ENCODE measurements at places on chromosomes 3 and 15. TPM values are rescaled to one million over a fixed set of nuclear protein-coding genes. Genes with fewer than 3 reads are reported as not detected.

The BHLHE40 gene
- 8.2 TPM for total RNA-seq

The PLEKHO2 gene
- total RNA-seq, result 10.2 TPM

The ZNF385D gene
- 0.09 TPM for total RNA-seq

The ABHD17C gene
- 0.79 TPM for total RNA-seq

The PARP6 gene
- 10.0 TPM for total RNA-seq

The ZMYND10 gene
- 0.09 TPM for total RNA-seq

The PLA2G4D gene
- not detected for total RNA-seq

The SGO1 gene
- total RNA-seq, result 9.6 TPM

DNA sequence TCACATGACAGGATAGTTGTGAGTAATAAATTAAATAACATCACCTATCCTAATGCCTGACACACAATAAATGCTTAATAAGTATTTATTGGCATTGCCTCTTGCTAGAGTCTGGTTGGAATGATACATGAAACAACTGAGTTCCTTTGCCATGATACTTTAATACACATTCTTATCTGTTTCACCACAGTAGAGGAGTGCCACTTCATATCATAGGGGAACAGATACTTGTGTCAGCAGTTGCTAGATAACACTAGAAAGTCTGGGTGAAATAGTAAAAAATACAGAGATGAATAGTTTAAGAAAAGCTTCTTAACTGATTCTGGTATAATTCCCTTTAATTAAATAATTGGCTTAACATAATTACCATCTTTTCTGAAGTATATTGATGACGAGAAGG is 380.0 kb upstream of the GOLIM4 start:
- no peak for DNase-seq

GRCh38 chr3:122921791-122922651 is 105.5 kb downstream of the SEMA5B start:
- no peak for DNase-seq

GRCh38 chr3:123634149-123635051 is 49.5 kb upstream of the HACD2 start:
- no peak for DNase-seq

DNA sequence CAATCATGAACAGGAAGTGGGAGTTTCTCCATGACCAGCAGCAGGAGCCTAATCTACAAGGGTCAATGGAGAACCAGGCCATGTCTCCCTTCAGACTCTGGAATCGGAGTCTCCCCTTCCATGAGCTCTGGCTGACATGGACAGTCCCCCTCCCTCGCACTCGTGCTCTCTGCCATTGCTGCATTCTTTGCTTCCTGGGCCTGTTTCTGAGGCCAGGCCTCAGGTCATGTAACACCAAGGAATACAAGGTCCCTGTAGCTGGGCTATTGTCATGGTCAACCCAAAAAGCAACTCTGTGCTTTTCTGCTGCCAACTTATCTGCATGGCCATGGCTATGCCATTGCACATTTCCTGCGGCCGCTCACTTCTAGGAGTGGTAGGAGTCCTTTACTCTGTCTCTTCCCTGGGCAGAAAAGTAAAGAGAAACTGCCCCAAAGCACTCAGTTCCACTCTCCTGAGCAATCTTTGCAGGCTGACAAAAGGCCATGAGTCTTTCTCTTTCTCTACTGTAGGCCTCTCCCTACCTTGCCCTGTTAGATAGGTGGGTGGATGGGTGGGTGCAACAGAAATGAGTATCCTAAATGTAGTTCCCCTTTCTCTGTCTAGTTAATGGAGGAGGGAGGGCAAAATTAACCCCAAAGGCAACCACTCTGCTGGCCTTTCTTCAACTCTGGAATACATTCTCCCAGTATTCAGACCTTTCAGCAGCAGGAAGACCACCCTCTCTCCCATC is 40.8 kb upstream of the PROK2 start:
- DNase-seq, result no peak

GRCh38 chr15:98753726-98754656 is 105.7 kb downstream of the IGF1R start:
- no peak for DNase-seq

GRCh38 chr3:136750897-136751315 is 1.3 kb downstream of the STAG1 start:
- DNase-seq, result no peak

GRCh38 chr15:74158855-74159650 is 14.5 kb upstream of the ISLR start:
- no peak for DNase-seq

GRCh38 chr3:81349816-81350340 is 411.6 kb downstream of the GBE1 start:
- DNase-seq, result no peak

DNA sequence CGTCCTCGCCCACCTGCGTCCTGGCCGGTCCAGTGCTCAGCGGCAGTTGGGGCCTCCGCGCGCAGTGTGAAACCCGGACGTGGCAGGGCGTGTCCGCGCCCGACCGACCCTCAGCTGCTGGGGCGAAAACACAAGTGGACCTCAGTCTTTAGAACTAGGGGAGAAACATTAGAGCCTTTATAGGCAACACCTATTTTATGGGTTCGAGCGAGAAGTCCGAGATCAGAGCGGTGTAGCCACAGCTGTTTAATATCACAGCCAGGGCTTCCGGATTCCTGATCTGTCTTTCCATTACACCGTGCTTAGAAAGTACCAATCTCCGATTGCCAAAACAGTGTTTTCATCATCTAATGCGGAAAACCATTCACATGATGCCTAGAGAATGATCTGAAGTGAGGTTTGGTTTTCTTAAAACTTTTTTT is 506 bp downstream of the RAD51 start:
- DNase-seq, result no peak

DNA sequence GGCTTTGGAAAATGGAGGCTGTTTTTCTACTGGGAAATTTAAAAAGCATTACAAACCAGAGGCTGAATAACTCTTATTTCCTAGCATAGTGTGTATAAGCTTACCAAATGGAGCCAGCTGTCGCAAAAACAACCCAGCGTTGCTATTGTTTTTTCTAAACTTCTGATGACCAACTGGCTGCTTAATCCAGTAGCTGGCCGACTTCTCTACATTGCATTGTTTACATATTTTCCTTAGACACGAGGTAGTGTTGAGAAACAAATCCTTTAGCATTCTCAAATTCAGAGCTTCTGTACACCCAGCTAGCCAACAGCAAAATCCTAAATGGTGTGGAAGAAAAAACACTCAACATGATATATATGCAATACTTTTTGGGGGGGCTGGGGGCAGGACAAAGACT is 161.0 kb upstream of the ADAMTS9 start:
- DNase-seq, result no peak

DNA sequence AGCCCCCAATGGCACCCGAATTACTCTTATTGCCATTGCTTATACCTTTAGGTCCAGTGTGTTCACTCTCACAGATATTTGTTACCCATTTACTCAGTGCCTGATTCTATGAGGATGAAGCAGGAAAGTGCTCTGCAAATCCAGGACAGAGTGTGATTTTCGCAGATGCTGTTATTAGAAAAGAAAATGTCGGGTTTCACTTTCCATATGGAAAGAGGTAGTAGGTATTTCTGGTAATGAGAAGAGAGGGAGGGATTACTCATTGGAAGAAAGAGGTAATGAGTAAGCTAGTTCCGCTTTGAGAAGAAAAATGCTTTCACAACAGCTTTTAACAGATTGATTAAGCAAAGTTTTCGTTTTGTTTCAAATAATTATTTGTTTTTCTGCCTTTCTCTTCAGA is 336.3 kb upstream of the CFAP20DC start:
- no peak for DNase-seq

GRCh38 chr3:170144437-170144843 is 37.1 kb downstream of the PHC3 start:
- DNase-seq, result no peak

DNA sequence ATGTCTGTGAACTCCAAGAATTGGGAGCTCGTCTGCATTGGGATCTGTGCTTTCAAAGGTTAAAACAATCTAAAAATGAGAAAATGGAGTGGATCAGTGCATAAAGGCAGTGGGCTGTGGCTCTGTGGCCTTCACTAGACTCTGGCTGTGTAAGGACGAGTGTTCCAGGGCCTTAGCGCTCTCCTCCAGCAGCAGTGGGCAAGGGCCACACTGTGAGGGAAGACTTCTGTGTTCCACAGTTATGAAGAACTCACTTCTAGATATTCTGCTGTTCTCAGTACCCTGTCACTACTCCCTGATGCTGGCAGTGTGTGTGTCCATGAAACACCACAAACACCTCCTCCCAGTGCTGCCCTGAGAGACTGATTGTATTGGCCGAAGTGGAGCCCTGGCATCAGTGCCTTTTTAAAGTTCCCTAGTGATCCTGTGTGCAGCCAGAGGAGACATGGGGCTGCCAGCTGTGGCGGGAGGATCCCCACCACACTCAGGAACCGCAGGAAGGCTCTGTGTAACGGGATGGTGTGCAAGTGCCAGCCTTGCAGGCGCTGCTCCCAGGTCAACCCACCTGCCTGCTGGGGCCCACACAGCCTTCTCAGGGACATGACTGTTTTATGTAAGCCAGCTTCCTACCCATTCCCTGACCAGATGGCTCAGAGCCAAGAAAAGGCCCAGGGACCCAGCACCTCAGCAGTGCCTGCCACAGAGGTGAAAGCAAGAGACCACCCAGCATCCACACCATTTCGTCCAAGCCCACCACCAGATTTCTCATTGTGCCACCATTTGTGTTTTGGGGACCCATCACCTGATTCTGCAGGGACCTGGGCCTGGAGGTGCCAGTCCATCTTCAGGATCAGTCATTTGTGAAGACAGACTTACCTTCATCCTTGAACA is 40.4 kb downstream of the ABTB1 start:
- DNase-seq, result no peak

DNA sequence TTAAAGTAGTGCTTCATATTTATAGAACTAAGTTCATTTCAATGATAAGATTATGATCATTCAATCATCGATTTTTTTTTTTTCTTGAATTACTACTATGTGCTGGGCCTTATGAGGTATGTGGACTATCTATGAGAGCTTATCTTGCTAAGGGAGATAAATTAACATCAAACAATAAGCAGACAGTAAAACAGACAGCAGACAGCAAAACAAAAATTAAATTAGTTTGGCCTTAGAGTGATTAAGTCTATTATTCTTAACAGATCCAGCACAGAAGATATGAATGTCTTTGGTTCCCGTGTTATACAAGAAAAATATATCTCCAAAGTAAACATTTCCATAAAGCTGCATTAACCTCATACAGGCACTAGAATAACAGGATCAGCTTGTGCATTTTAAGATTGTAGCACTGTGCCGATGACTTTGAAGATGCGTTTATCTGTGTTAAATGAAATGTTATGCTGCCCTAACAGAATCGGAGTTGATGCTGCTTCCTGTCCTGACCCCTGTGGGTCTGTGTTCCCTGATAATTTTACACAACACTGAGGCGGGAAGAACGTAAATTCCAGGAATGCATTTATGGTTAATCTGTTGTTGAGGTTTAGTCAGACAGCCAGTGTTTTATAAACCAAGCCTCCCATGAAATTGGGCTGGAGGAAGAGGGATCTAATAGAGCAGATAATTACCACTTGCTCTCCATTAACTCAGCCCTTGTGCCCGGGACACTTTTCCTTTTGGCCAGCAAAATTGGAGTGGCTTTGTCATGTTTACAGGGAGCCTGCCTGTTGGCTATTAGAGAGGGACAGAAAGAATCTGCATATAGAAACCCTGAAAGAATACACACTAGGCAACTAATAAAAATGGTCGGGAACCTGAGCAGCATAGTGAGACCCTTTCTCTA is 80.8 kb downstream of the GHSR start:
- no peak for DNase-seq

- no peak for DNase-seq
These were observed 22.1 kb downstream of the ANAPC13 start for GRCh38 chr3:134463676-134464063.

GRCh38 chr3:115571413-115571812 is 51.9 kb upstream of the GAP43 start:
- no peak for DNase-seq

DNA sequence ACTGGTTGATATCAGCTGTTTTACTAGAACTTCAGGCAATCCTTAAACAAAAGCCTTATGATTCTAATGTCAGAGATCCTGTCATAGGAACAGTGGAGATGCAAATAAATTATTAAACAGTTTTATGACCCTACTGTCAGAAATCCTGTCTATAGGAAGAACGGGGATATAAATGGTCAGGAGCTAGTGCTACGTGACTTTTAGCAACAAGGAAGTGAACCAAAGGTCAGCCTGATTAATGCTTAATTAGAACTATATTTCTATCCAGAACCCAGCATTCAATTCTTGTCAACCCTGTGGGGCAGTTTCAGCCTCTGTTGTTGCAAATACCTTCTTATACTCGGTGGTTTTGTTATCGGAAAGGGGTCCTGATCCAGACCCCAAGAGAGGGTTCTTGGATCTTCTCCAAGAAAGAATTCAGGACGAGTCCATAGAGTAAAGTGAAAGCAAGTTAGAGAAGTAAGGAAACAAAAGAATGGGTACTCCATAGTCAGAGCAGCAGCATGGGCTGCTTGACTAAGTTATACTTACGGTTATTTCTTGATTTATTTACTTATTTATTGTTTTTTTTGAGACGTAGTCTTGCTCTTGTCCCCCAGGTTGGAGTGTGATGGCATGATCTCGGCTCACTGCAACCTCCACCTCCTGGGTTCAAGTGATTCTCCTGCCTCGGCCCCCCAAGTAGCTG is 59.9 kb upstream of the RNU6-1 start:
- DNase-seq, result no peak

DNA sequence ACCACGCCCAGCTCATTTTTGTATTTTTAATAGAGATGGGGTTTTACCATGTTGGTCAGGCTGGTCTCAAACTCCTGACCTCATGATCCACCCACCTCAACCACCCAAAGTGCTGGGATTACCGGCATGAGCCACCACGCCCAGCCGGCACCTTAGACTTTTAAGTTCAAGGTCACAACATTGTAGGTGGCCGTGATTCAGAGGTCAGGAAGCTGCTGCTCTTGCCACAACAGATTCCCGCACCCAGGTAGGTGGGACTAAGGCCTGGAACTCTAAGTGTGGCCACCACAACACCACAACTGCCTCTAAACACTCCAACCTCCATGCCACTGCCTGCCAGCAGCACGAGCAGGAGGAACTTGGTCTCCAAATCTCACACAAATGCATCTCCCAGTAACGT is 196.8 kb downstream of the STT3B start:
- no peak for DNase-seq

DNA sequence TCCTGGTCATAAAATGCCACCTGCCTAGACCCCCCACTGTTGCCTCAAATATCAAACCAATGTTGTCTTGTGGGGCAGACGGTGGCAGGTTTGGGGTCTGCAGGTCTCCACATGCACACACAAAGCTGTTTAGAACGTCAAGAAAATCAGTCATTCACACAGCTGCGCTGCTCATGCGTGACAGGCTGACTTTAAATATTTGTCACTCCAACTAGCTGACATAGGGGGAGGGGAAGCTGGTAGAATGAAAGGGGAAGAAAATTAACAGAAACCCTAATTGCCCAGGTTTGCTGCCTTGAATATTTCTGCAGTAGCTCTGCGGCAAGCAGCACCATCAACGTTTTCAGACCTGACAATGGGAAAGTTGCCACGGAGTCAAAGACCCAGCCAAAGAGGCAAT is 201.8 kb downstream of the ABHD5 start:
- no peak for DNase-seq

GRCh38 chr3:171260466-171260865 is 199.7 kb downstream of the TNIK start:
- no peak for DNase-seq

All from liver (tissue), 10 donors.